ENCODE measurements at places on chromosomes 12 and 14. TPM values are rescaled to one million over a fixed set of nuclear protein-coding genes. Genes with fewer than 3 reads are reported as not detected.

The OR6C70 gene
- total RNA-seq = not detected

The NPAS3 gene
- 2.8 TPM for total RNA-seq

The GLI1 gene
- total RNA-seq = 2.9 TPM

The PTGDR gene
- total RNA-seq = 0.43 TPM

The RPAP3 gene
- total RNA-seq = 15.4 TPM

The REP15 gene
- total RNA-seq = 1.6 TPM

The DEGS2 gene
- total RNA-seq = not detected

The AKT1 gene
- total RNA-seq = 125 TPM

The IFNG-AS1 gene
- 1.4 TPM for total RNA-seq

The WSCD2 gene
- 5.4 TPM for total RNA-seq

The TMEM179 gene
- 2.2 TPM for total RNA-seq

The PPFIA2 gene
- total RNA-seq = 3.0 TPM

The EFS gene
- total RNA-seq = 10.1 TPM

DNA sequence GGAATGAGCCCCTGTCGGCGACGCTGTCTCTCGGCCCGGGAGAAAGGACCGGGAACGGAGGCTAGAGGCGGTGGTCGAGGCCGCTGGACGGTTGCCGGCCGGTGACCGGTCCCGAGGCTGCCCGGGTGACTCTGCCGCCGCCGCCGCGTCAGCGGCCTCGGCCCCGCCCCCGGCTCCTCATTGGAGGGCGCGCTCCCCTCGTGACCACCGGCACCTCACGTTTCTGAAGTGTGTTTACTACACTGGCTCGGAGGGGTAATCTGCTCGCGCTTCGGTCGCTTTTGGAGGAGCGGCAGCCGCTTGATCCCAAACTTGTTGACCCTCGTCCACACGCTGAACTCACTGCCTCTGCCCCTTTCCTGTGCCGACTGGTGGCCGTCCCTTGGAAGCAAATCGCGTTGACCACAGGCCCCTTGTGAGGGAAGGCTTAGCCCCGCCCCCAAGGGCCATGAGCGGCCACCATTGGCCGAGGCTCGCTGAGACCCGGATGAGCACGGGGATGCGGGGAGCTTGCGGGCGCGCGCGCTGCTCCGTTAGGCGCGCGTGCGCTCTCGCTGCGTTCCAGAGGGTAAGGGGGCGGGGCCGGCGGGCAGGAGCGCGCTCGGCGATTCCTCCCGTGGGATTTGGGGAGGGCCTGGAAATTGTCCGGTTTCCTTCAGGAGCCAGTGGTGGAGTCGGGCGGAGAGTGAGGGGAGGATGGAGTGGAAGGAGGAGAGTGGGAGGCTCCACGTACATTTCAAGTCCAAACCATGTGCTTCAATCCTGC lies at the start of gene CRY1:
CRY1 (minus strand) TSS at position 133 of the 766 bp plus-strand sequence. CDS start 588 bp downstream, outside the sequence.
- peak; percentile 99 for DNase-seq

GRCh38 chr12:92199819-92200576 lies 54.4 kb upstream of the BTG1 start:
- DNase-seq = no peak

GRCh38 chr12:8828257-8829124 lies 6.1 kb downstream of the A2ML1 start:
- no peak for DNase-seq

- peak; percentile 48 for DNase-seq
Observed at GRCh38 chr14:104678346-104678745, 11.1 kb upstream of the INF2 start.

GRCh38 chr12:84701041-84701440 lies 211.6 kb downstream of the SLC6A15 start:
- no peak for DNase-seq

- DNase-seq = peak; percentile 70
Observed at GRCh38 chr12:115440438-115440837, 756.5 kb upstream of the TBX3 start.

DNA sequence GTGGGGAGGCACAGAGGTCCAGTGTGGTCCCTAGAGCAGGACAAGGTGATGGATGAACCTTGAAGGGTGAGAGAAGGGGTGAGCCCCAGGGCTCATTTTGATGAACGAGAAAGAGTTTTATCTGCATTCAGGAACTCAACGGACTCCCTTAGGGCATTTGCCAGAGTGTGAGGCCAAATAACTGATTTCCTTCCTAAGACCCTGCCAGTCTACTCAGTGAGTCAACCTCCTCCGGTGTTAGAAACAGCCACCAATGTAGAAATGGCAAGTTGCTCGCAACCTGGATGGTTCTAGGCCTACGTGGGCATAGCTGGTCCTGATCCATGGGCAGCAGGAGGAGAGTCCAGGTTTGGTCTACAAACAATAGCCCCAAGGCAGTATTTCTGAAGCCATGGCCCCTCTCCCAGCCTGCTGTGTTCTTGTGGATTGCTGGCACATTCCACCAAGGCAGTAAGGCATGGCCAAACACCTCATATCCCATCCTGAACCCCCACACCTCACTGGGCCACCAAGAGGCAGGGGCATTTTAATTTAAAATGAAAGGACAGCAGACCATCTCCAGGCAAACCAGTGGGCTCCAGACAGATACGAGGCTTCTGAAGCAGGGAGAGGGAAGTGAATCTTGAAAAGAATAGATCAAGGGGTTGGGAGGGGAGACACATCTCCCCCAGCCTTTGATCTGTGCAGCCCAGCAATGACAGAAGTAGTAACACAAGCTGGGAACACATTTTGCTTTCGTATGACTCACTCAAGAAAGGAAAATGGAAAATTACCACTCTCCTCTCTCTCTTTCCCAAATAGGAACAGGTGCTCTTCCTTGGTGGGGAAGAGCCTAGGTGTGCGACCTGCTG lies 25.4 kb upstream of the TESC start:
- no peak for DNase-seq

DNA sequence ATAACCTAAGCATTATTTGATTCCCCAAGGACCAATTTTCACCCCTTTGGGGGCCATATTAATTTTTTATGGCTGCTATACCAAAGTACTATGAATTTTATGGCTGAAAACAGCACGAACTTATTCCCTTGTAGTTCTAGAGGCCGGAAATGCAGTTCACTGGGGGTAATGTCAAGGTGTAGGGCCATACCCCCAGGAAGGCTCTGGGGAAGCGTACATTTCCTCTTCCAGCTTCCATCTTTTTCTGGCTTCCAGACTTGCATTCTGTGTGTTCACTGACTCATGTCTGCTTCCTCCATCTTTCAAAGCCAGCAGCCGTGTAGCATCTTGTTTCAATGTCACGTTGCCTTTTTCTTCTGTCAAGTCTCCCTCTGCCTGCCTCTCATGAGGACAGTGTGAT lies 133.5 kb downstream of the BICD1 start:
- no peak for DNase-seq

GRCh38 chr12:47772094-47772660 lies 861 bp upstream of the SLC48A1 start:
- no peak for DNase-seq

- DNase-seq = no peak
Observed at GRCh38 chr12:117144599-117144998, 45.4 kb upstream of the TESC start.

DNA sequence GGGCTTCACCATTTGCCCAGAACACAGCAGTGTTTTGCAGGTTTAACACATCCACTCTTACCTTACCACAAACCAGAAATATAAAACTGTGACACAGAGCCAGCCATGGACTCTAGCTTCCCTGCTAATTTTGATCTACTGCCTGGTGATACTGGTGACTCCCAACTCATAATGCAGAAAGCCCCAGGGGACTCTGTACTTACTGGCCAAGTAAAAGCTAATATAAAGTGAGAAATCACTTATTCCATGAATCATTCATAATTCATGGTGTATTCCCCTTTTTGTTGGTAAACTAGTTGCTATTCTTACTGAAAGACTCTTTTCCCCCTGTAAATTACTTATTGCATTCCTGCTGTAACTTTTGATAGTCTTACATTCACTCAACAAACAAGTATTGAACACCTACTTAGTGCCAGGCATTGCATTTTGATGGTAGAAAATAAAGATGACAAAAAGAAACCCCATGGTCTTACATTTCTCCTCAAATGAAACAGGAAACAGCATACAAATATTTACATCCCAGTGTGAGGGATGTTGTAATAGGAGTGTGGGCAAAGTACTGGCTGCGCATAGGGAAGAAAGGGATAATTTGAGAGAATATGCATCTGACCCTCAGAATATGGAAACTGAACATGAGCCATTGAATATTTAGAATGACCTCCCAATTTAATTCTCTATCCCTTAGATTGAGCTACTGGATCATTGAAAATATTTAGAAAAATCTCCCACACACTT lies 279.6 kb downstream of the PDZRN4 start:
- DNase-seq = no peak

GRCh38 chr14:105420101-105420973 lies 710 bp downstream of the MTA1 start:
- DNase-seq = no peak

- no peak for DNase-seq
Observed at GRCh38 chr12:107891967-107892366, 117.5 kb downstream of the ASCL4 start.

- DNase-seq = no peak
Observed at GRCh38 chr12:67517181-67517887, 131.2 kb upstream of the DYRK2 start.

DNA sequence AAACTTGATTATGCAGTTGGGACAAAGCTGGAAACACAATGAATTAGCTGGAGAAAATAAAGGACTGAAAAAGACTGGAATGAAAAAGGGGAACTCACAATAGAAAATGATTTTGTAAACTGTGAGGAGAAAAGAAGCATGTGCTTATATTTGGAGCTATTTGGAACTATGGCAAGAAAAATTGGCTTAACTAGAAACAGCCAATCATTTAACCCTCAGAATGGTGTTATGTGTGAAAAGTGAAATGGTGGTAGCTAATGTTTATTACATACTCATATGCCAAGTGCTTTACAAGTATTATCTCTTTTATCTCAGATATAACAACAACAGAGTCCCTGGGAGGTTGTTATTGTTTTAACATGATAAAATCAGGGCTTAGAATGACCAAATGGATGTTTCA lies 583.1 kb upstream of the SEL1L start:
- DNase-seq = no peak

DNA sequence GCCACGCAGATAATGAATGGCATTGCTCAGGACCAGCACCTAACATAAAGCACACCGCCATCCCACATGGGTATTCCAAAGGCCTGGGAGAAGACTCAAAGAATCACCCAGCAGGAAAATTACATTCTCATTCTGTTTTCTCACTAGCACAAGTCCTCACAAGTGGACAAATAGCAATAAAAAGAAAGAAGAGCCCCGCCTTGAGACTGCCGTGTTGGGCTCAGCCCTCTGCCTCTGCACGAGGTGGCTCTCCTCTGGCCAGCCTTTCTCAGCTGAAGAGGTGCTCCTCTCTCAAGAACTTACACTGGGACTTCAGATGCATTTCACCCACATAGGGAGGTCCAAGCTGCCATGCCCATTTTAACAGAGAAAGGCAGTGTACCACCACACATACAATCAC lies 207.5 kb downstream of the SPTSSA start:
- no peak for DNase-seq

DNA sequence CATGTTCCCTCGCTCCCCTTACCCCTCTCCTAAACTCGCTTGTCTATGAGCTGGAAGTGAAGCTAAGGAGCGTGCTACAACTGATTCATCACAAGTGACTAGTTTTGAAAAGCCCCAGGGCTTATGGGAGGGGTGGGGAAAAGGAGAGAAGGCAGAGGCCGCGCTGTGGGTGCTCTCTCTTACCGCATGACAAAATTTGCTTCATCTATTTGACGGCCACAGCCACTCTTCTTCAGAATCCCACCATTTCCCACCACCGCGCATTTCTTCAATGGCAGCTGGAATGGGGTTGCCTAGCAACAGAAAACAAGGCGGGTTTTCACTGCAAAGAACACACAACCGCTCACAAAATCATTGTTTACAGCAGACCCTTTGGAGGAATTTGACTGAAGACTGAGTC lies 79.4 kb downstream of the ST8SIA1 start:
- DNase-seq = no peak

GRCh38 chr14:101004176-101004575 lies 100.7 kb upstream of the RTL1 start:
- no peak for DNase-seq

GRCh38 chr12:68971404-68971803 lies 38.4 kb upstream of the CPM start:
- DNase-seq = no peak

DNA sequence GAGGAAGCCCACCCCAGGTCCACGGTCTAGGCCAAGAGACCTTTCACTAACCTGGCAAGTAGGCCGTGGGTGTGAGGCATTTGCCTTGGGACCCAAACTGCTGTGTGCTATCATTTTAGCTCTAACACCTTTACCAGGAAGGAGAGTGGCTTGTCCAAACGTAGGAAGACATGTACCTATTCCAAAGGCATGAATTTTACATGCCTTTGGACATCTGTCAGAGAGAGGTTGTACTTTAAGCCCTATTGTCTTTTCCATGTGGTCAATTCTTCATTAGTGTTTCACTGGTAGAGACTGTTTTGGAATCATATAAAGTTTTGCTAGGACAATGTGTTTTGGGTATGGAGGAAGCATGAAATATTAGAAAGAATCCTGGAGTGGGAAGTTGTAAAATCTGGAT lies 148.8 kb downstream of the SLC41A2 start:
- no peak for DNase-seq

Measured in right cardiac atrium (tissue), 5 donors.